Activated CD8-positive, alpha-beta memory T cell treated with anti-CD3 and anti-CD28 coated beads, Interleukin-2, amount 10 ng/mL, durations not matched to agents 7 days and 5 days (primary cell): ENCODE measurements at places on chromosomes 11 and 22. TPM values are rescaled to one million over a fixed set of nuclear protein-coding genes. Genes with fewer than 3 reads are reported as not detected.

Gene SCGB1A1
- total RNA-seq, result not detected

DNA sequence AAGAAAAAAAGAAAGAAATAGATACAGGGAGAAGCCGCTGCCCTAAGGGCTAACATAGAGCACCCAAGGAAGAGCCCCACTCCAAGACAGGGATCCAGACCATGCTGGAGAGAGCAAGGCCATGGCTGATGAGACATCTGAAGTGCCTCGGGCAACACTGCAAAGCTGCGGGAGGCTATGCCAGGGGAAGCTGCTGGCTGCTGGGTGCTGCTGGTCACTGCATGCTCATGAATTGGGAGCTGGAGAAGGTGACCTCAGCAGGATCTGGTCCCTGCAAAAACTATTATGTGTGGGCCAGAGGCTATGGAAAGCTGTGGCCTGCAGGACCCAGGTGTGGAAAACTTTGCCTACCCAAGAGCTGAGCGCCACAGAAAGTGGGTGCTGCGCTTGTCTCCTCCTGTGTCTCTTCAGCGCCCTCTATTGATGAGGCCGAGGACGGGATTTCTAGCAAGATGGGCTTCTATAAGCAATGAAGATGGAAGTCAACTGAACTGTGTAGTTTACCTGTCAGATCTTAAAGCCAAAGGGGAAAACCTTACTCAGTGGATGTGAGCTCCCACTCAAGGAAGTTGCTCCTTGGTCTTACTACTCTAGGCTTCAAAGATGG, 17.3 kb upstream of the SLC29A2 start:
- no peak overlapping the region for H3K27ac ChIP-seq
- no peak overlapping the region for H3K4me3 ChIP-seq
- peaks cover 7% of the 10 kb centered on the region for H3K4me1 ChIP-seq
- peak; percentile 87 for DNase-seq
- peaks cover 22% of the 10 kb centered on the region for H3K27me3 ChIP-seq

Gene EFEMP2
- 13.4 TPM for total RNA-seq

Gene TYMP
- total RNA-seq, result 108 TPM

- H3K4me1 ChIP-seq, result peaks cover 10% of the 10 kb centered on the region
- peaks cover 15% of the 10 kb centered on the region for H3K27me3 ChIP-seq
- H3K4me3 ChIP-seq, result no peak overlapping the region
Measured at GRCh38 chr11:86740628-86741483, 59.5 kb upstream of the PRSS23 start.
